ENCODE measurements at places on chromosomes 7 and 10.

GRCh38 chr7:98470485-98471240, 69.8 kb upstream of the BAIAP2L1 start:
- no peak for DNase-seq

- DNase-seq: no peak
Observed at GRCh38 chr10:78935697-78936407, 132.9 kb upstream of the ZMIZ1 start.

DNA sequence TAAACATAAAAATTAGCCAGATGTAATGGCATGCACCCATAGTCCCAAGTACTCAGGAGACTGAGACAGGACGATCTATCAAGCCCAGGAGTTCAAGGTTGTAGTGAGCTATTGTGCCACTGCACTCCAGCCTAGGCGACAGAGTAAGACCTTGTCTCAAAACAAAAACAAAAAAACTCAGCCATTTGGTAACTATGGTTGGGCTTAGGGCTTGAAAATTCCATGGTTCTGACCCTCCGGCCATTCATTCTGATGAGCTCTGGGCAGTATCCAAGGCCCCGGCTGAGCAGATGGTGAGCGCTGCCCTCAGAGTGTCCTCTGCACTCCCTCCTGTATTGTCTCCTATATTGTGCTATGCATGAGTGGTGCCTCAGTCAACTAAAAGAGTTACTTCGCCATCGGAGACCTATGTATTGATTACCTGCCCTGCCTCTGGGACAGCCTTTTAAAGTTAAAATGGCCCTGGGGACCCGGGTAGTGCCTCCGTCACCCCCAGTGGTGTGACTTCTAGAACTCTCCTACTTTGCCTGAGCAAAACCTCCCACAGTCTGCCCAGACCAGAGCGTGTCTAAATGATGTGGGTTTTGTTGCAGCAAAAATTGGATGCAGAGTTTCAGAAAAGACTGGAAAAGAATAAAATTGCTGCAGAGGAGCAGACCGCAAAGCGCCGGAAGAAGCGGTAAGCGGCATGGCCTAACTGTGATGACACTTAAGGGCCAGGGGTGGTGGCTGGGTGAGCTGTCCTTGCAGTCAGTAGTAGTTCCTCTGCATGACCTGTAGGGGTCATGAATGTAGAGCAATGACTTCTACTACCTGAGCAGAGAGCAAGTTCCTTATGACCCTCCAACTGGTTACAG, 8.1 kb downstream of the PRKRIP1 start:
- DNase-seq: no peak

- DNase-seq: no peak
Observed at GRCh38 chr7:134454277-134454676, 4.6 kb downstream of the AKR1B1 start.

DNA sequence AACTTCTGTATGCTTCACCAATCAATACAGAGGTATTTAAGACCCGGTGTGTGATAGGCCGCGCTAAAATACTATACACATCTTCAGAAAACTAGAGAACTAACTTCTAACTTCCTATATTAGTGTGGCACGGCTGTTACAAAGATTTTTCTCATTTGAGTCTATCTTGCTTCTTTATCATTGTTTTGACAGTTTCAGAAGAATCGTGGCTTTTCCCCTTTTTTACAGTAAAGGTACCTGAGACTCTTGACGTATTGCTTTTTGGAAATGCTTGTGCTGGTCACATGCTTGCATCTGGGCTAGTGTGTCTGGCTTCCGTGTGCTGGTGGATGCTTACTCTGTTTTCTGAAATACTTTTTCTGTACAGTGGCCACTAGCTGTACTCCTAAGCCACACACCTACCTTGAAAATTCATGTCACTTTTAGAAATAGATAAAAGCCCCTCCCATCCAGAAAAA, 12.7 kb downstream of the IKZF1 start:
- no peak for DNase-seq

- DNase-seq: no peak
Observed at GRCh38 chr7:77687100-77687746, 9.0 kb upstream of the RSBN1L start.

- no peak for DNase-seq
Observed at GRCh38 chr10:35795131-35795824, 153.2 kb upstream of the FZD8 start.

- no peak for DNase-seq
Observed at GRCh38 chr7:45384499-45384898, 189.7 kb upstream of the ADCY1 start.

GRCh38 chr7:158024881-158025280, 562.7 kb downstream of the PTPRN2 start:
- no peak for DNase-seq

DNA sequence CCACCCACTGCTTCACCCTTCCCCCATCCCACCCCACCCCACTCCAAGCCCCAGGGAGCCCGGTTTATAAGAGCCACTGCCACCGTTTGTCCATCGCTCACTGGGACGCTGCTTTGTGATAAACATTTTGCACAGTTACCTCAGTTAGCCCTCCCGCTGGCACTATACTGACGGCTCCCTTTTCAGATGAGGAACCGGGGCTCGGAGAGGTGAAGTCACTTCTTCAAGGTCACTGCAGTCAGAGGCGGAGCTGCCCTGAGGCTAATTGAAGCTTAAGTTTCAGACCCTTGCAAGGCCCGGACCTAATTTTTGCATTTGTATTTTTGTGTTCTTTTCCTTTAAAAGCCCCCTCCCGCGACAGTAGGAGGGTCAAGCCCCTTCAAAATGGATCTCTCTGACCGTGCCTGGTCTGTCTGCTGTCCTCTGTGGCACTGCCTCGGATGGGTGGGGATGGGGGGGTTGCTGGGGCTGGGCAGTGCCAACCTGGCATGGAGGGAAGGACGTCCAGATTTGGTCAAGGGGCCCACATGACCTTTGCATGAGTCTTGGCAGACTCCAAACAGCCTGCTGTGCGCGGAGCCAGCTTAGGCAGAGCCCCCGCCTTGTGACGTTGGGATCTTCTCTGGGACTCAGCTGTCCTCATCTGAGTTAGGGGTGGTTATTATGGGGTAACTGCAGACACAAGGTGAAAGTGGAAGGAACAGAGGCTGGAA, 17.7 kb upstream of the NODAL start:
- DNase-seq: no peak

- no peak for DNase-seq
Observed at GRCh38 chr10:112313911-112314310, 30.7 kb downstream of the TECTB start.

DNA sequence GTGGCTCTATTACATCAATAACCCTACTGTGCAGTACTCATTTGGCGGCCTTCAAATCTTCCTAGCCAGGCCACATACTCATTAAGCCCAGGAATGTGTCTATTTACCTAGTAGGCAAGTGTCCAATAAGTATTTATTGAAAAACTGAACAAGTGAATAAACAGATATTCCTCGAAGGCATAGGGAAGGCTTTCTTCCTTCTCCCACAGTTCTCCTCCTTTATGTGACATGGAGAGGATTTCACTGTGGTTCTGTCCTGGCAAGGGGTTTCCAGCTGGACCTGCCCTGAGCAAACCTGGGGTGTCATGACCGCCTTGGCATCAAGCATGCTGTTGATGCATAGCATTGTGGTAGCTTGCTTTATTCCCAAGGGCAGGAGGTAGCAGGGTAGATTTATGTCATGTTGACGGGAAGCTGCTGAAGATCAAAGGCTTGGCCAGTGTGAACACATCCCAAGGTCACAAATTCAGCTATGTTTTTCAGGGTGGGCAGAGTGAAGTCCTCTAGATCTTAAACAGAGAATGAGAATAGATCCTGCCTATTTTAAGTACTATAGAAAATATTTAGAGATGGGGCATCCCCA, 195.1 kb downstream of the INHBA start:
- no peak for DNase-seq

DNA sequence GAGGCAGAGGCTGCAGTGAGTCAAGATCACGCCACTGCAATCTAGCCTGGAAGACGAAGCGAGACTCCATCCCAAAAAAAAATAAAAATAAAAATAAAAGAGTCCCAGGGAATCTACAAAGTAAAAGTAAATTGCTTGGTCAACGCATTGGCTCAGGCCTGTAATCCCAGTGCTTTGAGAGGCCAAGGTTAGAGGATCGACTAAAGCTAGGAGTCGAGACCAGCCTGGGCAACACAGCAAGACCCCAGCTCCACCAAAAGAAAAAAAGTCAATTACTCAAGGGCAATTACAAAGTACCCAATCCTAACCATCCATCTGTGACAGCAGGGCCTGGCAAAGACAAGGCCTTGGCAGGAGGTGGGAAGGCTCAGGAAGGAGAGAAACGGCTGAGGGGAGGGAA, 127.6 kb upstream of the CALN1 start:
- no peak for DNase-seq

DNA sequence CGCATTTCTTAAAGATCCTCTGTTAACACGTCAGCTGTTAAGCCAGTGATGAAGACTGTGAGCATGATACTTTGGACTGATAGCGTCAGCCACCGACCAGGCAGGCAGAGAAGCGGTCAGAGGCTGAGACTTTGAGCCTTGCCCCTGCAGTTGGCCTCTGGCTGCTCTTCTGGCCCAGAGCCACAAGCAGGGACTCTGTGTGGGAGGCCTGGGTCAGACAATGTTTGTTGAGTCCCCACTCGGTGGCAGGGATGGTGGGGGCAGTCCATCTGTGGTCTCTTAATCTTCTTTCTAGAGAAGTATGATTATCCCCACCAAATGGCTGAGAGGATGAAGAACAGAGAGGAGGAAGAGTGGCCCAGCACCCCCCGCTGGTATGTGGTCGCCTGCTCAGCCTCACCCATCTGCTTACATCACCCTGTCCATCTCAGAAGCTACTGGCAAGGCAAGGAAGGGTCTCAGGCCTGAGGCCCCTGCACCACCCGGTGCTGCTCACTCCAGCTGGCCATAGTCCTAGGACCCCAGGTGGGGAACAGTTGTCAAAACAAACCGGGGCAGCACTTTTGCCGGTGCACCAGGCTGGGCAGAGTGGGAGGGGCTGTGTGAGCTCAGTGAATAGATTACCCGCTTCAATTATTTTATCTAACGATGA, 202.9 kb downstream of the GRID1 start:
- DNase-seq: no peak

DNA sequence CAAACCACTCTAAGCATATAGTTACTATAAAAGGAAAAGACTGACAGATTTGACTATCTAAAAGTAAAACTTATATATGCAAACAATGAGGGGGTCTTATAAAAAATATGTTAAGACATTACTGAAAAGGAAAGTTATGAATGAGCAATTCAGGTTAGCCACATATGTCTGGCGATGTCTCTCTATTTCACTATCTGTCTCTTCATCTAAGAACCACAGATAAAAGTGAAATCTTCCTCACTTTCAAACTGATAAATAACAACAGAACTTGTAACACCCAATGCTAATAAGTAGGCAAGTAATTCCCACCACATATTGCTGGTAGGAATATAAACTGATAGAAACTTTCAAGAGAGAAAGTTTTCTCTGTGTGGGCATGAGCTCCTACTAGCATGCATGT, 138.2 kb downstream of the CHCHD3 start:
- DNase-seq: no peak

GRCh38 chr10:98259606-98260315, 8.2 kb downstream of the LOXL4 start:
- no peak for DNase-seq

Data from activated T-helper 1 cell treated with Interleukin-2 at 50 U/mL for 16 hours (primary cell).